ENCODE measurements at places on chromosomes 7 and 10. TPM values are rescaled to one million over a fixed set of nuclear protein-coding genes. Genes with fewer than 3 reads are reported as not detected.

GRCh38 chr10:105434970-105435369, 793.9 kb downstream of the SORCS3 start:
- H3K4me3 ChIP-seq = no peak overlapping the region
- no peak overlapping the region for H3K27ac ChIP-seq
- H3K4me1 ChIP-seq = no peaks in the 10 kb centered on the region
- H3K27me3 ChIP-seq = no peaks in the 10 kb centered on the region

DNA sequence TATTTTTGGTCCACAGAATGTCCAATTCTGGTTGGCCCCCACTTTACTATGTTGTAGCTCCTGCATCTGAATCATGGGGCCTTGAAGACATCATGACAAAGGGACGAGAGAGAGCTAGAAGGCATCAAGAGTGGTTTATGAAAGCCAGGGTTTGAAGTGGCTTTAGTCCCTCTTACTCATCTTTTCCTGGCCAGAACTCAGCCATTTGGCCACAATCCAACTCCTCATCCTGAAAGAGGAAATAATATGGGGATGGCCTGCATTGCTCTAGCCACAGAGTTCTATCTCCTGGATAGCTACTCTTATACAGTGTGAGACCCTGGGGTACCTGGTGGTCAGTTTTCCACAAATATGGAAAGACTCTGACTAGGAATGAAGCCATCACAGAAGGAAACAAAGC, 418.9 kb downstream of the XPNPEP1 start:
- no peak for DNase-seq
- no peaks in the 10 kb centered on the region for H3K4me1 ChIP-seq
- H3K27ac ChIP-seq = no peak overlapping the region
- H3K36me3 ChIP-seq = no peaks in the 10 kb centered on the region
- no peak overlapping the region for H3K4me3 ChIP-seq
- no peaks in the 10 kb centered on the region for H3K27me3 ChIP-seq

- no peaks in the 10 kb centered on the region for H3K4me1 ChIP-seq
- no peaks in the 10 kb centered on the region for H3K27me3 ChIP-seq
- no peak overlapping the region for H3K27ac ChIP-seq
- H3K36me3 ChIP-seq = no peaks in the 10 kb centered on the region
- H3K4me3 ChIP-seq = no peak overlapping the region
Measured at GRCh38 chr10:127534496-127534895, 14.6 kb upstream of the NPS start.

DNA sequence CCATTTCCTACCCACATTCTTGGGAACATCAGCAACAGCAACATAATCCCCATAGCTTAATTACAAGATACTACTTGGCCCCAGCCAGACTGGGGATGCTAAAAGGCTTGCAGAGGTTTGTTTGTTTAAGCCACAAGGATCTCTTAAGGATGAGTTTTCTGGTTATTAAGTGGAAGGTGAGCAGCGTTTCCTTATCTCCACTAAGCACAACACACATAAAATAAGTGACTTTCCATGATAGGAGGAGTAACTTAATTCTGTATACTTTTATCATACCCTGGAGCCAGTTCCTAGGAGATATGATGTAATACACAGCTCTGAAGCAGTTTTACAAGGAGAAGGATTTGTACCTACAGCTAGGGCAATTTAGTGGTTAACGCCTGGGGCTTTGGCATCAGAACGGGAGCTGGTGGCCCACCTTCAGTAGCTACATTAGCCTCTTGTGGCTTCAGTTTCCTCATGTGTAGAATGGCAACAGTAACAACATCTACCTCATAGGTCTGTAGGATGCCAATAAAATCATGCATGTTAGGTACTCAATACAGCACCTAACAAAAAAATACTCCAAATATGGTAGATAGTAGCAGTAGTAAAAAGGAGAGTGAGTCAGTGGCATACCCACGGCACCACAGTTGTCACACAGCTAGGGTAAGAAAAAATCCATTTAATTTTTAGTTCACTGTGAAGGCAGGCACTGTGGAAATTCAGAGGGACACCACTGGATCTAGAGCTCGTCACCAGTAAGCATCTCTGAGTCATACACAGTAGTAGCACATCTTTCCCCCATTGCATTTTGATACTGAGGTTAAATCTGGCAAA, 55.2 kb downstream of the DOCK4 start:
- no peak overlapping the region for H3K27ac ChIP-seq
- no peaks in the 10 kb centered on the region for H3K4me1 ChIP-seq
- H3K27me3 ChIP-seq = no peaks in the 10 kb centered on the region

- no peaks in the 10 kb centered on the region for H3K27me3 ChIP-seq
- H3K27ac ChIP-seq = no peak overlapping the region
- DNase-seq = no peak
- H3K36me3 ChIP-seq = no peaks in the 10 kb centered on the region
Measured at GRCh38 chr10:515674-516073, 173.8 kb downstream of the DIP2C start.

NEUROD6 gene
- not detected for total RNA-seq

TEX36 gene
- total RNA-seq = not detected

All from aorta (tissue), 5 donors.